ENCODE measurements at places on chromosomes 4 and X. TPM values are rescaled to one million over a fixed set of nuclear protein-coding genes. Genes with fewer than 3 reads are reported as not detected.

The LRRC66 gene
- total RNA-seq = 0.18 TPM

The PJA1 gene
- 17.9 TPM for total RNA-seq

The LUZP4 gene
- total RNA-seq = not detected

The MYL5 gene
- total RNA-seq = 13.4 TPM

The RAB33A gene
- total RNA-seq = 0.13 TPM

The TRIM60 gene
- not detected for total RNA-seq

The SLITRK4 gene
- total RNA-seq = not detected

The SPATA4 gene
- total RNA-seq = 0.24 TPM

The AFM gene
- not detected for total RNA-seq

The AMTN gene
- total RNA-seq = 0.15 TPM

The ZIC3 gene
- total RNA-seq = not detected

The FAT4 gene
- total RNA-seq = 1.4 TPM

The PCDH10 gene
- total RNA-seq = 0.11 TPM

The PASD1 gene
- total RNA-seq = not detected

The NR3C2 gene
- 0.01 TPM for total RNA-seq

The ETDA gene
- not detected for total RNA-seq

The GRIPAP1 gene
- total RNA-seq = 19.0 TPM

The FAM114A1 gene
- 21.6 TPM for total RNA-seq

The CFAP99 gene
- 0.16 TPM for total RNA-seq

The CYBB gene
- total RNA-seq = 0.03 TPM

The UBE2K gene
- 74.3 TPM for total RNA-seq

The XIAP gene
- 27.9 TPM for total RNA-seq

The RS1 gene
- not detected for total RNA-seq

The MAML3 gene
- 13.7 TPM for total RNA-seq

The HHIP gene
- 0.76 TPM for total RNA-seq

The GYPB gene
- not detected for total RNA-seq

The XKRX gene
- total RNA-seq = 0.89 TPM

Measured in A549 treated with AZD2906 at 1 μM for 4 hours (cell line).